Glutamatergic neuron (in vitro differentiated cells): ENCODE measurements at places on chromosomes 5 and 9.

GRCh38 chr9:76704593-76705204, 59.5 kb upstream of the PCA3 start:
- DNase-seq, result no peak

DNA sequence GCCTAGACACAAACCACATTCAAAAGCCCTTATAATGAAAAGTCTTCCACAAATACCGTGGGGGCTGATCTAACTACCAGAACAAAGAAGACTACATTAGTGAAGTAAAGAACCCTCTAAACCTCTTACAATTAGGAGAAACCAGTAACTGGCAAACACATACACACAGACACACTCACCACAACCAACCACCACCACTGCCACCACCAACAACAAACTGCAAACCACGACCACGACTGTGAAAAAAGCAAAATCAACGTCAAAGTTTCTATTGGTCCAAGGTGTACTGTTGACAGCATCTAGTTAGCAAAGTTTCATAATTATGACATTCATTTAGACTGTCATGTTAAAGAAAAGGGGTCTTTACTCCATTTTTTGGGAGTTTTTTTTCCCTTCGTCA, 2.7 kb downstream of the CDO1 start:
- no peak for DNase-seq

- peak; percentile 58 for DNase-seq
Observed at GRCh38 chr5:77644371-77645157, 6.1 kb upstream of the OTP start.

GRCh38 chr9:105502276-105502675, 54.4 kb downstream of the FSD1L start:
- DNase-seq, result no peak

DNA sequence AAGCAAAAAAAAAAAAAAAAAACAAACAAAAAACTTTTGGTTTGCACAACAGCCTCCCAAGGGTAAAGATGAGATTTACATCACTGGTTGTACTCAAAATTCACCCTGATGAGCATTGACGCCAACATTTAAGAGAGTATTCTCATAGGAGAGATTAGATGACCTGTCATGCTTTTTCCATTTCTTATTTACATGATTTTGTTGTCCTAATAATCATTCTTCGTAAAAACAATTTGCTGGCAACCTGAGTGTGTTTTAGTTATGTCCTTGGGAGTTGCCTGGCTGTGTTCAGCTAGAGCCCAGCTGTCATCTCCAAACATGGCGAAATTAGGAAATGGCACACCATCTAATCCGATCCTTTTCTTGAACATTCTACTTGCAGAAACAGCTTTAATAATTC, 186.4 kb upstream of the MRPS30 start:
- DNase-seq, result no peak
